ENCODE measurements at places on chromosomes 1 and 21.
A peak's percentile ranks its signal among the peaks of the same experiment; 100 is the strongest.

DNA sequence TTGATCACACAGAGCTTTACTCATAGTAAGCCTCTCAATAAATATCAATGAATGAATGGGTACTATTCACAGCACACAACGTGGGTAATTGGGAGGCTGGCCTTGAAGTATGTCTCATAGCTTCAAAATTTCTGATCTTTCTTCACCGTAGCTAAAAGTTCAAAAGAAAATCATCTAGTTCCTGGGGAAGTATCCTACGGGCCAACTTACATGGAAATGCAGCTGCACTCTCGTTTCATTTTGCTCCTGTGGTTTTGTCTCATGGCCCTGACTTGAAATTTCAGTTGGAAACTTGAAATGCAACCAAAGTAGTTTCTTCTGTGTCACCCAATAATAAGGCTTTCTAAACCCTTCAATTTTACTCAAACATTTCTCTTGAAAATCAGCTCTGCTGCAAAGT lies 76.1 kb upstream of the CNIH3 start:
- peak; percentile 59 for DNase-seq

DNA sequence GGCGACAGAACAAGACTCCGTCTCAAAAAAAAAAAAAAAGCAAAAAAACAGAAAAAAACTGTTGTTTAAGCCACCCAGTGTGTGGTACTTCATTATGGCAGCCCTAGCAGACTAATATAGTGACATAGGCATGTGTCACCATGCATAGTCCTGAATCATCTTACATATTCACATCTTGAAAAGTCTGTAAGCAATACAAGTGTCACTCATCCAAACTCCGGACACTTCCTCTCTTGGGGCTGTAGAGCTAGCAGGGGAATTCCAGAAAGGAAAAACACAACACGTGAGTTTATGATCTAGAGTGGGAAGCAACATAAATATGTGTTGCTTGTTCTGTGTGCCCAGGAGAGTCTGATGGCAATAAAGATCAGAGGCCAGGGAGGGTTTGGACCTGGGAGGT lies 81.6 kb upstream of the KCNE2 start:
- DNase-seq: no peak

- DNase-seq: no peak
These were observed 155.2 kb downstream of the DMRTA2 start for GRCh38 chr1:50268049-50268448.

DNA sequence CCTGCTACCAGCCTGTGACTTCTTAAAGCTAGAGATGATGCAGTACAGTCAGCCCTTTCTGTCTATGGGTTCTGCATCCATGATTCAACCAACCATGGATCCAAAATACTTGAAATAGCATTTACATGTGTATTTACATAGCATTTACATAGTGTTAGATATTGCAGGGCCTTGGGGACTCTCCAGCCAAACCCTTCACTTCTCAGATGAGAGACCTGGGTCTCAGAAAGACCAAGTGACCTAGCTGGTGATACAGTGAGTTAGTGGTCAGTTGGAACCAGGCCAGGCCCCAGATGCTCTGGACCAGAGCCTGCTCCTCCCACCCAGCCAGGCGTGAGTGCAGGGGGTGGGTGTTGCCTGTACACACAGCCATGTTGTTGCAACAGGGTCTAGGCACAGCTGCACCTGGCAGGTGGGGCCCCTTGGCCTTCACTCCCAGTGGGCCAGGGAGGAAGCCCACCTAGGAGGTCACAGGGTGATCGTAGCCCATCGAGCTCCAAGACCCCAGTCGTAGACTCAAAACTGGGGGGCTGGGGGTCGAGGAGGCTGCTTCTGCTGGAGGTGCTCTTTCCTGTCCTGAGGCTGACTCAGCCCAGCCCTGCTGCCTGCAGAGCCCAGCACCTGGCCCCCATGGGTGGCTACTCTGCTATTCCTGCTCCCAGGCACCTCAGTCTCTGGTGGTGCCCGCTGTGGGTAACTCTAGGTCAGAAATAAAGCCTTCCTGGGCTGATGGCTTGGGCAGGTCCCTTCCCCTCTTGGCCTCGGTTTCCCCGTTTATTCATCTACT lies 7.7 kb downstream of the TMEM61 start:
- DNase-seq: peak; percentile 71

GRCh38 chr1:197994907-197995407 lies 77.8 kb downstream of the LHX9 start:
- no peak for DNase-seq

DNA sequence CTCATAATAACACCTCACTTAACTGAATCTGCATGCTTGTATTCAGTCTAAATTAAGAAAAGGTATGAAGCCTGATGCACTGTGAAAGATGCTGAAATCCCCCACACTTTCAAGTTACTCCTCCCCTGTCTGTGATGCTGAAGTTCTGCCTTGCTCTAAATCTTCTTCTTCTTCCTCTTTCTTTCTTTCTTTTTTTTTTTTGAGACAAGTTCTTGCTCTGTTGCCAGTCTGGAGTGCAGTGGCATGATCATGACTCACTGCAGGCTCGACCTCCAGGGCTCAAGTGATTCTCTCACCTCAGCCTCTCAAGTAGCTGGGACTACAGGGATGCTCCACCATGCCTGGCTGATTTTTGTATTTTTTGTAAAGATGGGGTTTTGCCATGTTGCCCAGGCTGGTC lies 231.0 kb upstream of the B3GALT2 start:
- DNase-seq: peak; percentile 19

DNA sequence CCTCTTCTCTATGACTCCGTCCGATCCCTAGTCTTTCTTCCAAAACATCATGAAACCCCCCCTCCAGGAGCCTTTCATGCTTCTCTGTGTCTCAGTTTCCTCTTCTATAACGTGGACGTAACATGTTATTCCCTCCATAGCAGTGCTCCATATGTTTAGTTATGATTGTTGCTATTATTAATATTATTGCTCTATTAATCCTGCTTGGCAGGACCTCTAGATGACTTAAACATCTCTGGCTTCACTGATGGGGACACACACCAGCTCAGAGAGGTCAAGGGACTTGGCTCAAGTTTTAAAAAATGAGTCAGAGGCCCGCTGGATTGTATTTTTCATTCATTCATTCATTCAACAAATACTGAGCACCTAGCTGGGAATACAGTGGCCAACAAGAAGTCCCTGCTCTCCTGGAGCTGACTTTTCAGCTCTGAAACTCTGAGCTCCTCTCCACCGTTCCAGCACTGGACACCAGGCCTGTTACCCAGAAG lies 404 bp upstream of the CPLANE2 start:
- peak; percentile 22 for DNase-seq

DNA sequence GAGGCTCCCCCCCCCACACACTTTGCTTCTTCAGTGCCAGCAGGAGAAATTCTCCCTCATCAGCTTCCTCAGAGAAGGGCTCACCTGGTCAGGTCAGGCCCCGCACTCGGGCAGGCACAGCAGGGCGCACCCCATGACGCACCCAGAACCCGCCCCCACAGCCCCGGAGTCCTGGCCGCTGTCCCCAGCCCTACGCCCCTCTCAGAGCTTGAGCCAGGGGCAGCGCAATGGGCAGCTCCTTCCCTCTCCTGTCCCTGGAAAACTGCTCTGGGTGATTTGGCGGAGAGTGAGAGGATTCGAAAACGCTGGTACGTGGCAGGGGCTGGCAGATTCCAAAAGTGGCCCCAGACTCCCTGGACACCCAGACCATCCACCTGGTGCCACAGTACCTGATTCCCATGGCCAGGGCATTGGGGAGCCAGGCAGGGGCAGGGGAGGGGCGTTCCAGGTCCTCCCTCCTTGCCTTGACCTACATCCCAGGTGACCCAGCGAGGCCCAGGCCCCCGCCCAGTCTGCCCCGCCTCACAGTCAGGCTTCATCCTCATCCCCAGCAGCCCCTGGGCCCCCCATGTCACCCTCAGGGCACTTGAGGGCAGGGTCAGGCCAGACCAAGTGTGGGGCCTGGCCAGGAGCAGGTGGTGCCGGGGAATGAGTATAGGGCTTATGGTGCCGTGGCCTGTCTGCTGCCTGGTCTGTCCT lies 23.7 kb downstream of the RRP1 start:
- DNase-seq: no peak

DNA sequence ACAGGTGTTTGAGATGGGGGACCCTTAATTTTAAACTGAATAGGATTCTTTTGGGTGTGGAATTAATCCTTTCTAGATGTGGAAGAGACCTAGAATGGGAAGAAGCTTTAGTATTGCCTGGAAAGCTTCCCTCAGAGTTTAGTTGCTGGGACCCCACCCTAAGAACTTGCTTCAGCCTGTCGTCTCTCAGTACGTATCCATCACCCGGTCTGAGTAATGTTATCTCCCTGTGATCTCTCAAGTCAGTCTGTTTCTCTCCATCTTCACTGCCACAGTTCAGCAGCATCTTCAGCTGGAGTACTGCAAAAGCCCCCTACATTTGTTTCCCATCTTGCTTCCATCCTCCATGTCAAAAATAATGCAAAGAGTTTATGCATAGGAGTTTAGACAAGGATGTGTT lies 28.9 kb downstream of the CNST start:
- DNase-seq: no peak

DNA sequence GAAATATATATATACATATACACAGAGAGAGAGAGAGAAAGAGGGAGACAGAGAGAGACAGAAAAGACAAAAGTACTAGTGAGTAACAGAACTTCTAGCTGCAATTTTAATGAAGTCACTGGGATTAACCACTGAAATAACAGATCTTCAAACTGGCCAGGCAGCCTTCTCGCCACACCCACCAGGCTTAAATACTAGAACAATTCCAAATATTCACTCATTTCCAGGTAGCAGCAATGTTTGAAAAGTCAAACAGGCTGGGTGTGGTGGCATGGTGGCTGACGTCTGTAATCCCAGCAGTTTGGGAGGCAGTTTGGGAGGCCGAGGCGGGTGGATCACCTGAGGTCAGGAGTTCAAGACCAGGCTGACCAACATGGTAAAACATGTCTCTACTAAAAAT lies 5.2 kb downstream of the PRDX1 start:
- DNase-seq: no peak

DNA sequence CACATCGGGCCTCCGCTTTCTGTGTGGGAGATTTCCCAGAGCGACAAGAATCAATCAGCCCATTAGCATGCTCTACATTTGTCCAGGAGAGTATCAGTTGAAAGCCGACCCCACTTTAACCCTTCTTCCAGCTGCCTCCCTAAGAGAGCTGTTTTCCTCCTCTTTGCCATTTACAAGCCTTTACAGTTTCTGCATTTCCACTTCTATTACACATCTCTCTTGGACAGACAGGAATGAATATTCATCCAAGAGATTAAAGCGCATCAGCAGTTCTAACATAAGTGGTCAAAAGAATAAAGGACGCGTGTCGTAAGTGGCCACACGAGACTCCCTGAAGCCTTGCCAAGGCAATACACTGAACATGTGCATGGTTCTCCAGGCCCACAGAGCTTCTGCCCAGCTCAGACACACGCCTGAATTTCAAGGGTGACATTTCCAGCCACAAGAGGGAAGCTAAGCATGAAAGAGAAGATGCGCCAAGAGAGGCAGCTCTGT lies 47.3 kb downstream of the FAM78B start:
- no peak for DNase-seq

DNA sequence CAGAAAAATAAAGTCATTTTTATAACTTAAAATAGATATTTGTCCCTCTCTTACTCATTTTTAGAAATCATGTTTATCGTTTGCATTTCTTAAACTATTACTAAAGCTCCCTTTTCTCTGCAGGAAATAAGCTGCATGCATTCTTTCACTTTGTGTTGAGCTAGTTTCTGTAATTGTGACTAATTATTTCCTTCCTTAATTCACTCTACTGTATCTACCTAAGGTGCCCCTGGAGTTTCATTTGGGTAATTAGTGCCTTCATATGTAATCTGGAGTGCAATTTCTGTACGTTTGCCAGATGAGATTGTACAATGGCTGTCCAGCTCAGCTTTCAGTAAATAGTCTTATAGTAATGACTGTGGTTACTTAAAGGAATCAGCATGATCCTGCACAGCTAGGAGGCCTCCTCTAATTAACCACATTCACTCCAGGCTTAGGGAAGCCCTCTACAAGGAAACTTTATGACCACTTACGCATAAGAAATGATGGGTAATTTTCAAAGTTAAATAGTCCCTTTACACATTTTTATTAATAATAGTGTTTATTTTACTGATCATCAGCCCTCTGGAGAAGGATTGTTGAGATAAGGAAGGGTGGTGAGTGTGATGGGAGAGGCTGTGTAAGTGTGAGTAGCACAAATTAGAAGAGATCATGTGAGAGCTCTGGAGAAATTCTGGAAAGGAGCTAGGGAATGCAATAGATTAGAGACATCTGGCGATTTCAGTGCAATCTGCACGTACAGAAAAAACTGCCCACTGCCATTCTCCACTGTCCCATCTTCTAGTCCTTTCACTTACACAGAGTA lies 86.8 kb downstream of the LRRC8C start:
- DNase-seq: peak; percentile 52

DNA sequence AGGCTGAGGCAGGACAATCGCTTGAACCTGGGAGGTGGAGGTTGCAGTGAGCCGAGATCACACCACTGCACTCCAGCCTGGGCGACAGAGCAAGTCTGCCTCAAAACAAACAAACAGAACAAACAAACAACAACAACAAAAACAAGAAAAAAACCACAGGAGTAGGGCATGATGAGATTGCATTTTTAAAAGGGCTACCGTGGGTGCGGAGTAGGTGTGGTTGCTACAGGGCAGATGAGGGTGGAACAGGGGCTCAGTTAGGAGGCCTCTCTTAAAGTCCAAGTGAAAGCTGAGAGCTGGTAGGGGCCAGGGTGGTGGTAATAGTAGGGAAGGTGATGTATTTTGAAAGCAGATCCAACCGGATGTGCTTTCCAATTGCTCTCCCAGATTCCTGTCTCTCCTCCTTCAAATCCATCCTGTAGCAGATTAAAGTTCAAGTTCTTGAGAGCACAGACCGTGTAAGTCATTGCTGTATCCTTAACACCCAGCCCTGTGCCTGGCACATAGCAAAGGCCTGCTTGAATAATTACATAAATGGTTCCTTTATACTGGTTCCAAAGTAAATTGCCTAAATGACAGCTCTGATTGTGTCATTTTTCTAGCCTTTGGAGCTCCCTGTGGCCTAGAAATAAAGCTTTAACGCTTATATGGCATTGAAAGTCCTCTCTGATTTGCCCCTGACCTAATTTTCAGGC lies 4.2 kb upstream of the LINGO4 start:
- no peak for DNase-seq

DNA sequence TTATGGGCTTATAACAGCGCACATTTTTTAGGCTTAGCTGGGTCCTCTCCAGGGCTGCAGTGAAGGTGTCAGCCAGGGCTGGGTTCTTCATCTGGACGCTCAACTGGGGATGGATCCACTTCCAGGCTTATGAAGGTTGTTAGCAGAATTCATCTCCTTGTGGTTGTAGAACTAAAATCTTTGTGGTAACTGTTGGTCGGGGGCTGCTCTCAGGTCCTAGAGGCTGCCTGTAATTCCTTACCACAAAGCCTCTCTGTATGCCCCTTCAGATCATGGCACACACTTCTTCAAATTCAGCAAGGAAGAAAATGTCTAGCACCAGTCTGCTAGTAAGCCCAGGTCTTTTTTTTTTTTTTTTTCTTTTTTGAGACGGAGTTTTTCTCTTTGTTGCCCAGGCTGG lies 40.9 kb upstream of the EPS8L3 start:
- DNase-seq: no peak

- peak; percentile 0 for DNase-seq
These were observed 1198.9 kb downstream of the PLA2G4A start for GRCh38 chr1:188027613-188028012.

- DNase-seq: no peak
These were observed 58.1 kb downstream of the SSBP3 start for GRCh38 chr1:54347955-54348699.

GRCh38 chr1:18166929-18167328 lies 59.3 kb downstream of the IGSF21 start:
- no peak for DNase-seq
